ENCODE measurements at places on chromosomes 5 and 9.

GRCh38 chr5:176819476-176819875 is 9.1 kb downstream of the UNC5A start:
- DNase-seq = no peak

GRCh38 chr9:73532985-73533384 is 381.3 kb downstream of the ANXA1 start:
- DNase-seq = no peak

- DNase-seq = no peak
Observed at GRCh38 chr5:1264211-1264610, 30.7 kb downstream of the TERT start.

GRCh38 chr5:112064271-112064701 is 307.3 kb upstream of the NREP start:
- no peak for DNase-seq

- no peak for DNase-seq
Observed at GRCh38 chr5:17192191-17192590, 25.2 kb upstream of the BASP1 start.

- DNase-seq = no peak
Observed at GRCh38 chr5:163692091-163692490, 186.7 kb downstream of the MAT2B start.

GRCh38 chr9:124134526-124134925 is 123.0 kb downstream of the LHX2 start:
- DNase-seq = no peak

- no peak for DNase-seq
Observed at GRCh38 chr5:17150531-17150930, 66.9 kb upstream of the BASP1 start.

DNA sequence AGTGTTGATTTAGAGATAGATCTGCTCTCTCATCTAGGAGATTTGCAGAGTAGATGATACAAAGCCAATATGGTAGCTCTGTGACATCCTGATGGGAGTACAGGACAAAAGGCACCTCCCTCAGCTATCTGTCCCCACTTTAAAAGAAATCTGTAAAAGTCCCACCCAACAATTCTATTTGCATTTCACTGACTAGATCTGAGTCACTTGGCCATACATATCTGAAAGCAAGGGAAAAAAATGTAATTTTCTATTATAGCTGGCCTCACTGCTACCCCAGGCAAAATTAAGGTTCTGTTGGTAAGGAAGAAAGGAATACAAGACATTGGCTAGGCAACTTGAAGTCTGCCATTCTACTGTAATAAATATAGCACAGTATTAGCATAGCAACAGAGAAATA is 96.2 kb upstream of the RNF180 start:
- DNase-seq = no peak

DNA sequence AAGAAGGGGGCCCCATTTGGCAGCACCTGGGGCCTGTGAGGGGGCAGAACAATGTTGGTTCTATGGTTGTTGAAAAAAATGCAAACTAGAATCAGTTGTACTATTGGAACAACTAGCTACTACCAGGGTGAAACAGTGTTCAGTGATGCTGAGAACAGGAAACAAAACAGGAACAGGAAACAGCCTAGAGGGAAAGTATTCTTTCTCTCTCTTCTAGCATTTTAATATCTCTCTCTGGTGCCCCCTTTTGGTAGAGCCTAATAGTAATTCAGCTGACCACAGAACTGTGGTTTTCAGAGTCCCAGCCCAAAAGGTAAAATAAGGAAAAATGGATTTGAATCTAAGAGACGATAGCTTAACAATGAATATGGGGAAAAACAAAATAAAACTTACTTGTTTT is 138.0 kb upstream of the KCNN2 start:
- no peak for DNase-seq

DNA sequence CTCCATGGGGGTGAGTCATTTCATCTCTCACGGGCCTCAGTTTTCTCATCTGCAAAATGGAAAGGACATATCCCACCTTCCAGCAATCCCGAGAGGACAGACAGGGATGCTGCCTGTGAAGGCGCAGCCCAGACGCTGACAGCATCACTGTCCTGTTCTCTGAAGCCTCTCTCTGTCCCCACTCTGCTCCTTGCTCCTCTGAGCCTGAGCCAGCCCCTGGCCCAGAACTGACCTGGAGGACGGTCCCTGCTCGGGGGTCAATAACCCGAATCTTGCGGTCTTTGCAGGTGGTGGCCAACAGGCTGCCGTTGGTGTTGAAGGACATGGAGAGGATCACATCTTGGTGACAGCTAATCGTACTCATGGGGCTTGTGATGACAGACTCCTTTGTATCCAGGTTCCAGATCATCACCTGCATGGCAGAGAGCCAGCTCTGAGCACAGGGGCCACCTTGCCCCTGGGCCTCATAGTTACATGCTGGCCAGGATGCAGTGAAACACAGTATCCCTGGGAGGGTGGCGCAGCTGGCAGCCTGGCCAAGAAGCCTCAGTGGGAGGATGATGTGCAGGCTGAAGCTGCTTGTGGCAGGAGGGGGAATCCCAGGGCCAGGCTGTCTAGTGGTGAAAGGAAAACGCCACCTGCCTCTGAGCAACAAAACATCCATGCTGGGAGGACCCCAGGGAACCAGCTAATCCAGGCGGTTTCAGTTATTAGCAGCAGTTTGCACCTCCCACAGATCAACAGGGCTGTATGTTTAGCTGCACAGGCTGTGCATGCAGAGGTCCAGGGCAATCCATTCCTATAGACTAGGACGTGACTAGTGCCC is 14.0 kb upstream of the TRIM14 start:
- DNase-seq = no peak

GRCh38 chr9:132488626-132489025 is 78.6 kb downstream of the CFAP77 start:
- DNase-seq = no peak

DNA sequence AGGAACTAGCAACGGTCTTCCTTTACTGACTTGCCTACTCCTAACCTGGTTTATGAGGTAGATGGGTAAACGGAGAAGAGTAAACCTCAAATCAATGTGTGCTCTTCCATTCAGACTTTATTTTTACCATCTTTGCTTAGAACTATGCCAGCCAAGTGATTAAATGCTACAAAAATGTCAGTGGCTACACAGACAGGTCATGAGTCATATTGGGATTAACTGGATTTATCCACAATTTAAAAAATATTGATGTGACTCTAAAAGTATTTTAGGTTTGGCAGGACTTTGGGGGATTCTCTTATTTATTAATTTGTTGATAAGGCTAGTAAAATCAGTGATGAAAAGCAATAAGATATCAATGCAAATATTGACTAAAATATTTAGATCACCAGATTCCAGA is 275.0 kb downstream of the PLK2 start:
- no peak for DNase-seq

DNA sequence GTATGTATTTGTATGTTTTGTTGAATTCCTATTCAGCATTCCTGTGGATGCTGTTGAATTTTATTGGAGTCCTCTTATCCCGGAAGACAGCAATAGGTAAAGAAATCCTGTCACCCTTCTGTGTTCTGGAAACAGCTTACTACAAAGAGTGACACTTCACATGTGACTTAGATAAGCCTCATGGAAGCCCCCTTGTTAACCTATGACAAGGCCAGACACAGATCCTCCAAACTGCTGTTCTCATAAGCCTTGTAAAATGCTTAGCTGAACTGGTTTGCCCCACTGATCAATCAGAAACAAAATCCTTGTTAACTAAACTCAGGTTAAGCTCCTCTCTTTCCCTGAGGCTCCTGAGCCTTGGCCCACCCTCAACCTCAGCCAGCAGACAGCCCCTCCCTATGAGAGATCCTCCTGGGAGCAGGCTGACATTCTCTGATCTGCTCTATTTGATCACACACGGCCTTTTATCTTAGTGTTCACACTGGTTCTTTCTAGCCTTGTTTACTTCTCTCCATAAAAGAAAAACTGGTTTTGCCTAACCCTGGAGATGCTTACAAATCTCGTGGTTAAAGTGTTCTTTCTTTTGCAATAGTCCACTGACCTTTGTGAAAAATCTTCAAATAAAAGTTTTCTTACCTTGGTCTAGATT is 29.4 kb upstream of the ATP6V1G1 start:
- DNase-seq = no peak

- no peak for DNase-seq
Observed at GRCh38 chr5:11815481-11815880, 88.8 kb downstream of the CTNND2 start.

- no peak for DNase-seq
Observed at GRCh38 chr5:36406023-36406422, 104.3 kb upstream of the RANBP3L start.

GRCh38 chr9:135898634-135899407 is 8.5 kb downstream of the CAMSAP1 start:
- no peak for DNase-seq

DNA sequence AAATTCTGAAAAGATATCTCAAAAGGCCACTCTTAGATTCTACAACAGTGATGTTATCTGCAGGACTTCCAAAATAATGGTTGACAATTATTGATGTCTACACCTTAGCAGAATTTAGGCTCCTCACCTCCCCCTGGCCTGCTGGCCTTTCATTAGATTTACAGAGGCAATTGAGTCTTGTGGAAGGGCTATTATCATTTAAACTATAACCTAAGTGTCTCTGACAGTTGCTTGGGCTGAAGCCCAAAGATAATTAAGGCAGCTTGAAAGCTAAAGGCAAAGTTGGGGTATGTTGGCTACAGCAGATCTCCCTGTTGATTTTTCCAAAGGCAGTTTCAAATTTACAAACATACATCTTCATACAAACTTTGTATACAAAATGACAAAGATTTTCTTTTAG is 912.3 kb downstream of the TAF11L14 start:
- DNase-seq = no peak

GRCh38 chr5:37789991-37790390 is 49.9 kb downstream of the GDNF start:
- no peak for DNase-seq

DNA sequence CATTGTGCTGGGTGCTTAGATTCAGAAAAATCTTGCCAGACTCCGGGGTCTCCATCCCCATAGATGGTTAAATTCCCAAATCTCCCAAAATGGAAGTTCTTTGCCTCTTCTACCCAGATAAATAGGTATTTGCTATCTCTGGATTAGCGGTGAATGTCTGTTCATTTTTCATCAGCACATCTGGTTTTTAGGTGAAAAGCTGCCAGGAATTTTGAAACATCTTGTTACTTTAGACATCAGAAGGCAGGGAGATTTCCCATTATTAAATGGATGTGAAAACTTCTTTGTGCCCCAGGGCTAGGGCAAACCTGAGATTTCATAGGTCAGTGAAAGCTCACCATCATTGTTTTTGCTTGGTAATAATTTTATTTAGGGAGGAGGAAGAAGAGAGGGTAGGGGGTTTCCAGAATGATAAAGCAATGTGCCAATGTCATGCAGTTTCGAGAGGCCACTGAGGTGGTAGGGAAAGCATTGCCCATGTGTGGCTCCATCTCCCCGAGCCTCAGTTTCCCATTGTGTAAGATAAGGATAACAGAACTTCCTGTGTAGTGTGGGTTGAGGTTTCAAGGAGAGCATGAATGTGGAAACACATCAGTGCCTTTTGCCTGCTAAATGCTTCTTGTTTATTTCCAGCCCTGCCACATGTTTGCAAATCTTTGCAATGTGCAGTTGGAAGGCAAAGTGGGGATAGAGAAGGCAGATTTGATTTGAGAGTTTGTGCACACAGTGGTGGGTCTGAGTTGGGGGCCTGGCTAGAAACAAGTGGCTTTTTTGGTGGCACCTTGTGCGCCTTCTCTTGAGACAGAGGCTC is 147.2 kb upstream of the KLF4 start:
- DNase-seq = no peak

DNA sequence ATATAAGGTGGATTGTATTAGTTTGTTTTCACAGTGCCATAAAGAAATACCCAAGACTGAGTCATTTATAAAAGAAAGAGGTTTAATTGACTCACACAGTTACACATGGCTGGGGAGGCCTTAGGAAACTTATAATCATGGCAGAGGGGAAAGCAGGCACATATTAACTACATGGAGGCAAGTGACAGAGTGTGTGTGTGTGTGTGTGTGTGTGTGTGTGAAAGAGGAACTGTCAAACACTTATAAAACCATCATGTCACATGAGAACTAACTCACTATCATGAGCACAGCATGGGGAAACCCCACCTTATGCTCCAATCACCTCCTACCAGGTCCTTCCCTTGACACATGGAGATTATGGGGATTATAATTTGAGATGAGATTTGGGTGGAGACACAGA is 118.6 kb downstream of the SPEF2 start:
- DNase-seq = no peak

DNA sequence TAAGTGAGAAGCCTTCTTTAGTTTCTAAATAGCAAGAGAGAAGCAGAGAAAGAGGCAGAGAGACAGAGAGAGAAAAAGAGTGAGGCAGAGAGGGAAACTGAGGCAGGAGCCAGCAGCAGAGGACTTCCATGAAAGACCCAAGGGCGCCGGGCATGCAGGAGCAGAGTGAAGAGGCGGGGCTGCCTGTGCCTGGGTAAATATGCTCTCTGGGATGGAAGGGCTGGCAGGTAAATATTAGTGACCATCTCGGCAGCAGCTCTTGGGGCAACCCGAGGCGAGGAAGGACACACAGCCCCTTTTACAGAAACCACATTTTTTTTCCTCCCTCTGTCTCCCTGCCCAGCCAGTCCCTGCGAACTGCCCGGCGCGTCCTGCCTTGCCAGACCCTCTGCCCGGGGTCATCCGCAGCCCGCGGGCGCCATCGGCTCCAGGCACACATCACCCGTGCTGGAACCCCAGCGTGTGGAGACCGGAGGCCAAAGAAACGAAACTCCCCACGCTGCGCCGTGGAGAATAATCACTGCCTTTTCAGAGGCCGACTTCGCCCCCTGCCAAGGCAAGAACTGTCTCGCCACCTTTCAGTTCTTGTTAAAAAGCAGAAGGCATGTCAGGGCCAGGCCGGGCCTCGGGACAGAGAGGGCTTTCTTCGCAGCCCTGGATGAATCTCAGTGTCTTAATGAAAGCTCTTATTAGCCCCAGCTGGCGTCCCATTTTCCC is 61.3 kb downstream of the BOD1 start:
- DNase-seq = no peak

DNA sequence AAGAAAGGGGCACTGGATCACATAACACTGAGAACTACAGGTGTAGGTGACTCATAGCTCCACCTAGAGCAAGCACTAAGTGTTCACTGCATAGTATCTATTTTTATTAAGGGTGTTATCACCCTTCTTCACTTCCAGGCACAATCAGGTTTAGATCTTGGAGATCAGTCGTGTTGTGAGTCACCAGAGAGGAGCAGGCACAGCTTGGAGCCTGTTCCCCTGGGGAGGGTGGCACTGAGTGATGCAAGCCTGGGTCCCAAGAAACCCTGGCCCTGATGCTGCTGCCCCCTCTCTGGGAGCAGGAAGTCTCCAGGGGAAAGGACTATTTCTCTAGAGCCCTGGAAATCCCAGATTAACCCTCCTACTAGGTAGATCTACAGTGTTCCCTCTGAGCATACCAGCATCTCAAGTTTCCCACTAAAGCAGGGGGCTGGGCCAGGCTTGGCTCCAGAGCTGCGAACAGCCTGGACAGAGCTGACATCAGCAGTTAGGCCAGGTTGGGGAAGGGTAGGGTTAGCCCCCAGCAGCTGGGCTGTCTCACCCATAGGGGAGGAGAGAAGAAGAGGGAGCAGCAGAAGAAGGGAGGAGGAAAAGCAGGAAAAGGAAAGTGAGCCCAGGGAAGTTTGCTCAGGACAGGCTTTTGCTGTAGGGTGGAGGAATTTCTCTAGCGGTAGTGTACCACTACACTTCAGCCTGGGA is 28.1 kb upstream of the SPINK4 start:
- no peak for DNase-seq

- DNase-seq = no peak
Observed at GRCh38 chr5:78720997-78721396, 72.4 kb upstream of the LHFPL2 start.

Data from stimulated activated CD8-positive, alpha-beta memory T cell treated with anti-CD3 and anti-CD28 coated beads, Interleukin-7, amount 100 ng/mL, for 1 hour (primary cell).